Glomerular endothelial cell (primary cell): ENCODE measurements at places on chromosomes 3 and 15. TPM values are rescaled to one million over a fixed set of nuclear protein-coding genes. Genes with fewer than 3 reads are reported as not detected.

The GOLGA6D gene
- total RNA-seq: not detected in 2 replicates

The PIK3CB gene
- total RNA-seq: 11.9 and 19.7 TPM in 2 replicates

The DUOXA1 gene
- not detected in 2 replicates for total RNA-seq

The FBLN2 gene
- 1.6 and 14.2 TPM in 2 replicates for total RNA-seq

The GRM2 gene
- under 0.01 and 0.12 TPM in 2 replicates for total RNA-seq

The SSUH2 gene
- not detected in 2 replicates for total RNA-seq

The NOP10 gene
- total RNA-seq: 397 TPM in 2 replicates

The SENP5 gene
- 30.8 and 31.1 TPM in 2 replicates for total RNA-seq

The VILL gene
- 6.7 and 7.6 TPM in 2 replicates for total RNA-seq

The REC114 gene
- total RNA-seq: not detected in 2 replicates

The CCR3 gene
- not detected in 2 replicates for total RNA-seq

The GCNT3 gene
- total RNA-seq: 5.5 TPM in 1 of 2 replicates, not detected in the other

The UROC1 gene
- not detected in 2 replicates for total RNA-seq

The TRAT1 gene
- total RNA-seq: not detected in 2 replicates

The CLRN1 gene
- not detected in 2 replicates for total RNA-seq

The CPNE4 gene
- not detected in 2 replicates for total RNA-seq

The ILDR1 gene
- total RNA-seq: not detected in 2 replicates

The FEZF2 gene
- total RNA-seq: not detected in 2 replicates

The DUOX2 gene
- total RNA-seq: not detected in 2 replicates
